ENCODE measurements at places on chromosomes 5 and 9. TPM values are rescaled to one million over a fixed set of nuclear protein-coding genes. Genes with fewer than 3 reads are reported as not detected.

GRCh38 chr5:151742870-151743294 is 15.5 kb downstream of the ATOX1 start:
- H3K27ac ChIP-seq = no peak overlapping the region
- no peaks in the 10 kb centered on the region for H3K27me3 ChIP-seq
- DNase-seq = no peak
- H3K36me3 ChIP-seq = peaks cover 5% of the 10 kb centered on the region
- H3K4me3 ChIP-seq = no peak overlapping the region

DNA sequence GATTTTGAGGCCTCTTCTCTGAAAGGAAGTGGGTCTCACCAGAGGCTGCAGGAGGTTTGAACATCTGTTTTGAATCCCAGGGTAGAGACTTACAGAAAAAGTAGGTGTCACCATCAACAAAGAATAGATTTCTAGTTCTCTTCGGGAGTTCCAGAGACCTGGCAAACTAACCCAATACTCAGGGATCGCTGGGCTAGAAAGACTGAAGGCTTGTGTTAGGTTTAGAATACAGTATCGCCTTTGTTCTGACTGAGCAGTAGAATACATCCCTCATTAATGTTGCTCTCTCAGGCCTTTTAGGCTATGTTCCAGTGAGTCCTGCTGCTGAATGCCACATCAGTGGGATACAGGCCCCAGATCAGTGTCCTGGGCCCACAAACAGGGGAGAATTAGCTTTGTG is 27.2 kb downstream of the RUSC2 start:
- H3K4me1 ChIP-seq = no peaks in the 10 kb centered on the region
- no peaks in the 10 kb centered on the region for H3K27me3 ChIP-seq
- H3K36me3 ChIP-seq = no peaks in the 10 kb centered on the region
- DNase-seq = no peak
- H3K4me3 ChIP-seq = no peak overlapping the region

DNA sequence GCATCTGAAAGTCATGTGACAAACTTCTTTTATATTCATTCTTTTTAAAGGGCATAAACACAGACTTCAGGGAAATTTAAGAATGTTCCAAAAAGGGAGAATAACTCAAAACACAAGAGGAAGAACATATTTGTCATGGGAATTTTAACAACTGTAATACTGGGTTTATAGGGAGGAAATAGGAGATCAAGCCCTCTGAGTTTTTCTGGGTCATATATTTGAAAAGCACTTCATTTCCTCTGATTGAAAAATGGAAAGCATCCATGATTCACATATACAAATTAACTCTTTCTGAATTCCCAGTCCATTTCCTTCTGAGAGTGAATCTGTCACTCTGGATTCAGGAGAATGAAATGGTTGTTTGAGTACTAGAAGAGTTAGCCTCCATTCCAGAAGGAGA is 26.8 kb downstream of the LURAP1L start:
- no peaks in the 10 kb centered on the region for H3K36me3 ChIP-seq
- no peak for DNase-seq
- H3K27ac ChIP-seq = no peak overlapping the region

DNA sequence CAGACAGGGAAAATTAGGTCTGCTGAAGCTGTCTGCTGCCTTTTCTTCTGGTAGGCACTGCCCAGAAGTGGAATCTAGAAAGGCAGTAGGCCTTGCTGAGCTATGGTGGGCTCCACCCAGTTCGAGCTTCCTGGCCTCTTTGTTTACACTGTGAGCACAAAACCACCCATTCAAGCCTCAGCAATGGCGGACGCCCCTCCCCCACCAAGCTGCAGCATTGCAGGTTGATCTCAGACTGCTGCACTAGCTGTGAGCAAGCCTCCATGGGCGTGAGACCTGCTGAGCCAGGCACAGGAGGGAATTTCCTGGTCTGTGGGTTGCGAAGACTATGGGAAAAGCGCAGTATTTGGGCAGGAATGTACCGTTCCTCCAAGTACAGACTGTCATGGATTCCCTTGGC is 18.5 kb downstream of the AGTPBP1 start:
- H3K4me1 ChIP-seq = peaks cover 10% of the 10 kb centered on the region
- no peaks in the 10 kb centered on the region for H3K27me3 ChIP-seq
- H3K36me3 ChIP-seq = no peaks in the 10 kb centered on the region
- DNase-seq = no peak

TOR4A gene
- 15.3 TPM for total RNA-seq

ADAMTSL2 gene
- not detected for total RNA-seq

SKIC3 gene
- 75.4 TPM for total RNA-seq
